ENCODE measurements at places on chromosomes 2 and 18.

- DNase-seq = no peak
These were observed 413 bp downstream of the ALKAL2 start for GRCh38 chr2:287471-287885.

GRCh38 chr18:32019251-32019948 is 775 bp downstream of the RNF125 start:
- peak; percentile 52 for DNase-seq

GRCh38 chr2:23636426-23636825 is 251.4 kb downstream of the KLHL29 start:
- no peak for DNase-seq

- DNase-seq = no peak
These were observed 48.2 kb downstream of the FBXO48 start for GRCh38 chr2:68418855-68419254.

DNA sequence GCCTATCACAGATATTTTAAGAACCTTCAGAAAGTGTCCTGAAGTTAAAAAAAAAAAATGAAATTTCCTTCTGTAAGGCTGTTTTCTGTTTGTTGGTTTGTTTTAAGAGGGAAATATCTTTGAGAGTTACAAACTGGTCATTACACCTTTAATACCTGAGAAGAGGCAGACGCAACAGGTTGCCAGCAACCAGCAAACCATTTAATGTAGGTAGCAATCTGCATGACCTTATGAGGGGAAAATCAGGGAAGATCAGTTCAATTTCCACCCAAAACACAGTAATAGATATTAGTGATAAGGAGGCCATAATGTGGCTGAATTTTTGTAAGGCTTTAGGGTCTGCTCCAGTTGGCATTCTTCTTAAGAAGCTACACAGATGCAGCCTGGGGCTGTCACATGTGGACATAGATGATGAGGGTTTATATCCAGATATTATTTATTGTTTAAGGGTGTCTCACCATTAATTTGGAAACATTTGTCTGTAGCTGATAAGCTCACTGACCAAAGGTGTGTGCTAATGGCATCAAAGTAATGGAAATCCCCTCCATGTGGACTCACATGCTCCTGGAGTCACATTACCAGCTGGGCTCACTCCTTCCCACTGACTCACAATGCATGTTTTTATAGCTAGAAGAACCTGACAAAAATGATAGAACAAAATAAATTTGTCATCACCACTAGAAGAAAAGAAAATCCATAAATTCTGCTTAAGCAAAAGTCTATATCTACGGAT is 83.5 kb upstream of the DTNA start:
- DNase-seq = no peak

DNA sequence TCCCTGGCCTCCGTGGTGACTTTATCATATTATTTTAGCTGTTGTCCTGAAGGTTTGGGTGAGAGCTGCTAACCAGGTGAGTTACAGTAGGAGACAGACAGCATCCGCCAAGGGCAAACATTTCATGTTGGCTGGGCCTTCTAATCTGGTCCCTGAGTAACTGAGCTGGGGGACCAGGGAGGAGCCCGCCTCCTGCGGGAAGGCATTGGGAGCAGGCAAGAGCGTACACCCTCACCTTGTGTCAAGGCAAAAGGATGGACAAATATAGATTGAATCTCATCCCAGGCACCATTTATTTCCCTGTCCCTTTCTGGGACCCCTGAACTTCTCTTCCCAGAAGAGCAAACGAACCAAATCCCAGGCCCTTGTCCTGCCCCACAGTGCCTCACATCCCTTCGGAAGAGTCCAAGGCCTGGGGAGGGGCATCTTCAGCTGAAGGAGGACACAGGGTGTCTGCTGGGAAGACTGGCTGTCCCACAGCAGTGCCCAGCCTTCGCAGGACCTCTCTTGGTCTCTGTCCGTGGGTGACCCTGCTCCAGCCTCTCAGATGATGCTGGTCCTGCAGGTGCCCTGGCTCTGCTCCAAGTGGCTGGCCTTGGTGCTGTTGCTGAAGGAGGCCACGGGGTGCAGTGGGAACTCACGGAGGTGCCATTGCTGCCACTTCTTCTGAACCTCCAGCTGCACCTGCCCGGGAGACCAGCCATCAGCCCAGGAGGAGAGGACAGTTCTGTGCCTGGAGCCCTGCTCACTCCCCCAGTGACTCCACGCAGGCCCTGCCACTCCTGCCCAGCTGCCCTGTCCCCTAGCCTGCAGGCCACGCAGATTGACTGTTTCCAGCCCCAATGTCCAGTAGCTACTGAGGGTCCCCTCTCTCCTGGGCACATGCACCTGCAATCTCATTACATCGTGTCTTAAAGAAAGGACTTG is 8.2 kb downstream of the TMEM37 start:
- no peak for DNase-seq

DNA sequence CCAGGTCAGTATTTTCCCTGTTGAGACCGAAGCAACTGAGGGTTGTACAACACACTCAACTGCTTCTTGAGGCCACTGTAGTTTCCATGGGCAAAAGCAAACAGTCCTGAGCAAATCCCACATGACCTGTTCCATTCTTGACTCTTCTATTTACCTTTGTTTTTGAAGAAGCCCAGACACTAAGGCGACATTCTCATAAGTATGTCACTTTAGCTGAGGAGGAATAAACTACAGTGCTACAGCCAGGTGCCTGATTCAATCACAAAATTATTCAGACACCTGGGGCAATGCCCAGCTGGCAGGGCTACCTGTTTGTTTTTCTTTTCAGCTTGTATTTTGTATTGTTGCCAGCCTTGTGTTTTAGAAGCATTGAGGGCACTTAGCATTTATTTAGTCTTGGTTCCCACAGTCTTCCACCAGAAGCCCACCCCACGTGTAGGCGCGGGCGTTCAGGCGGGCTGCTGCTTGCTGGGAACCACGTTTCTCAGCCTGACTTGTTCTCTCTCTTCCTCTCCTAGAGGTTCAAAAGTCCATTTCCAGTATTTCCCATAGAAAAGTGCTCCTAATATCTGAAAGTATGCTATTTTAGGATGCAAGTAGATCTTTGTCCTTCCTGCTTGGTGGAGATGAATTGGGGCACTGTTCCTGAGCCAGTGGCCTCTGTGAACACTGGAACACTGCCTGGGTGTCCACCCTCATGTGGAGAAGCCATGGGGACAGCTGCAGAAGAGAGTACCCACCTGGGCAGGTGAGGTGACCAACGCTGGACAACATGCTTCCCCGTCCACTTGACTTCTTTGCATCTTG is 99.0 kb upstream of the COPS8 start:
- no peak for DNase-seq

- DNase-seq = no peak
These were observed 17.4 kb downstream of the AGAP1 start for GRCh38 chr2:235511187-235511661.

- DNase-seq = no peak
These were observed 100.8 kb downstream of the RTN4 start for GRCh38 chr2:54949431-54949830.

- no peak for DNase-seq
These were observed 20.9 kb downstream of the SPEG start for GRCh38 chr2:219455581-219455980.

GRCh38 chr18:73990258-73990657 is 157.4 kb downstream of the FBXO15 start:
- no peak for DNase-seq

DNA sequence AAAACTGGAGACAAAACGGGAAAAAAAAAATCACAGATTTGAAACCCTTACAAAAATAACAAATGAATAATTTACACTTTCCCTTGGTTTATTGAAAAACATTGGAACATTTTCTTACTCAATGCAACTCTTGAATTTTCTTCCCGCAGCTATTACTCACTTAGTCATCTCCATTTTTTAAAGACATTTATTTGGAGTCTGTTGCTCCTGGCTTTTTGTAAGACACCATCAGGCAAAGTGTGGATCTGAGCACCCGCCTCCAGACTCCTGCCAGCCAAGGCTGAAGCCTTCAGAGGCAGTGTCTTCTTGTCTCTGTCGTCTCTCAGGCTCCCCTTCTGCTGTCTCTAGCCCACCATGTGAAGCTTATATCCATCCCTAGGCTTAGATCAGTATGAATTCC is 46.2 kb downstream of the TRIB2 start:
- DNase-seq = no peak

DNA sequence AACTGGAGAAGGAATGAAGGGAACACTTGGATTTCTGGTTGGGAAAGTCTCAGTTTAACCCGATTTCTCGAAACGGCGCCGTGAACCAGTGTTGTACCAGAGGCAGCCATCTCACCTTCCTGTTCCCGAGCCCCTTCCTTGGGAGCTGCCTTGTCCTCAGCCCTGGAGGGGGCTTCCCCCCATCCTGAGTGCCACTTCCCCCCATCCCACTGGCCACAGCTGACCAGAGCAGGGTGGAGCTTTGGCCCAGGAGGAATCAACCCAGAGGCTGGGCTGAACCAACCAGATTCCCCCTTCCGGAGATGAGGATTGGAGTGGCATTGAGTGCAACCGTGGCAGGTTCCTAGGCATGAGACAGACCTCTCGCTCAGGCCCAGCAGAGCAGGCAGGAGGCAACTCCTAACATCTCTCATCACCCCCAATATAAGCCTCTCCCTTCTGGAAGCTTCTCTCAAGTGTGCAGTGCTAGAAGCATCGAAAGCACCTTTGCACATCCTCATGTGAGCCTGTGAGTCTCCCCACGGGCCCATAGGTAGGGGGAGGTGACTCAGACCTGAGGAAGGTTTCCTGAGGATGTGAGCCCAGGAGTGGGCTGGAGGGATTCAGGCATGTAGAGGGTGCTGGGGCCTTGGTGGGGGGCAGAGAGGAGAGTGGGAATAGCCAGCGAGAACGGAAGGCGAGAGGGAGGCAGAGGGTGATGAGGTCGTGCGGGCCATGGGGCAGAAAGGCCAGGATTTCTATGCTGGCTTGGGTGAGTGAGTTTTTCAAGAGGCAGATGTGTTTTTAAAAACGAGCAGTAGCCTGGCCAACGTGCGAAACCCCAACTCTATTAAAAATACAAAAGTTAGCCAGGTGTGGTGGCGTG is 11.9 kb downstream of the NGEF start:
- no peak for DNase-seq
